Right cardiac atrium (tissue), 5 donors: ENCODE measurements at places on chromosomes 5 and 9. TPM values are rescaled to one million over a fixed set of nuclear protein-coding genes. Genes with fewer than 3 reads are reported as not detected.
A peak's percentile ranks its signal among the peaks of the same experiment; 100 is the strongest.

DNA sequence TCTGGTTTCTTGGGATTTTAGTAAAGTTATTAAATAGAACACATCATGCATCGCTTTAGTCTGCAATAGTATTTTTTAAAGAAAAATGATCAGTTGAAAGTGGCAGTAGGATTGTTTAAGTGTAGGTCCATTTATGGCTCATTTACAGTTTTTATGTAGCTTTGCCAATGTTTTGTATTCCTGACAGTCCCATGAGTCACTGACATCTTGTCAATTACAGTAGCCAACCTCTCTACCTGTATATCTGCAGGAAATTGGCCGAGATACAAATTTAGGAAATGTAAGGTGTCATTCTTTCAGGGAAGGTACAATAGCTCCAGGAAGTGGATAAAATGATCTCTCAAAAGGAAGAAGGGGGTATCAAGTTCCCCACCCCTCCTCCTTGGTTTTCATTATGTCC lies 47.7 kb upstream of the MTAP start:
- no peak for DNase-seq

- no peak for DNase-seq
Measured at GRCh38 chr9:127143920-127144465, 21.6 kb upstream of the ANGPTL2 start.

The PKD2L2 gene
- total RNA-seq: 0.71 TPM

DNA sequence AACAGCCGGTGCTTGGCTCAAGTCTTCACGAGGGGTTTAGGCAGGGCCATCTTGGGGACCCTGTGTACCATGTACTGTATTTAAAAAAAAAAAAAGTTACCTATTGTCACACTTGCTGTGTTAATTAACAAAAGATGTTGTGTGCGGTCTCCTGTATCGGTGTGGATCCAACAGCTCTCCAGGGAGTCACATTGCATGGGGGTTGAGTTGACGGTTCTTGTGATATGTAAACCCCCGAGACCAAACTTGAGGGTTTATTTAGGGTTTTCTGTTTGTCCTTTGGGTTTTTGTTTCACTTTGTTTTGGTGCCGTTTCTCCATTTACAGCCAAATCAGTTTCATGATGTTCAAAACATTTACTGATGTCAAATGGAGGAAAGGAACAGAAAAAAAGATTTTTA lies 22.2 kb downstream of the AMBP start:
- no peak for DNase-seq

The ZBTB34 gene
- 5.3 TPM for total RNA-seq

DNA sequence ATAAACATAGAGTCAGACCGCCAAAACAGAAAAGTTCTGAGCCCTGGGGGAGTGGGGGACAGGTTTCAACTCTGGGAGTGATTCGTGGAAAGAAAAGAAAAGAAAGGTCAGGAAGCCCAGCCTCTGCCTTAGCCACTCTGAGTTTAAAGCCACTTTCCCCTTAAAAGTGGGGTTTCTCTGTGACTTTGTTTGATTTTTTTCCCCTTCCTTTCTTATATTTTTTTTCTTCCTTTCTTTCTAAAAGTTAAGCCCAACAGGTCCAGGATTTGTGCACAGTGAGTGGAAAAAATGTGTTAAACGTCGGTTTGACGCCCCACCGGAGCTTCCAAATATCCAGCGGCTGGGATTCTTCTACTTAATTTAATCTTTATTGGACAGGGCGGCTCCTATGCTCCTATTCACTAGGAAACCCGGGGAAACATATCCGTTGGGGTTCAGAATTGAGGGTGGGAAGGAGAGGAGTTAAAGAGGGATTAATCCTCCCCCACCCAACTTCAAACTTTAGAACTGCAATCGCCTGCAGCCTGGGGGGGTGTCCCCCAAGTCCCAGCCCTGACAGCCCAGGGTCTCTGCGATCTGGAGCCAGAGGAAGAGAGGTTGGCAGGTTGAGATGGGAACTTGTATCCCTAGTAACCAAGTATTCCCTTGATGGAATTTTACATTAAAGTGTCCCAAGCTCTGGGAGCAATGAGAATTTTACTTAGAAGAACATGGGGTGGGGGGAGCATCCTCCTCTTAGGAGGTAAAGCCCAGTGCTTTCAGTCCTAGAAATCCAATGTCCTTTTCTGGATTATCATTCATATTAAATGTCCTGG lies 6.3 kb downstream of the NR2F1-AS1 start:
- no peak for DNase-seq

- no peak for DNase-seq
Measured at GRCh38 chr5:6194906-6195612, 183.3 kb downstream of the MED10 start.

DNA sequence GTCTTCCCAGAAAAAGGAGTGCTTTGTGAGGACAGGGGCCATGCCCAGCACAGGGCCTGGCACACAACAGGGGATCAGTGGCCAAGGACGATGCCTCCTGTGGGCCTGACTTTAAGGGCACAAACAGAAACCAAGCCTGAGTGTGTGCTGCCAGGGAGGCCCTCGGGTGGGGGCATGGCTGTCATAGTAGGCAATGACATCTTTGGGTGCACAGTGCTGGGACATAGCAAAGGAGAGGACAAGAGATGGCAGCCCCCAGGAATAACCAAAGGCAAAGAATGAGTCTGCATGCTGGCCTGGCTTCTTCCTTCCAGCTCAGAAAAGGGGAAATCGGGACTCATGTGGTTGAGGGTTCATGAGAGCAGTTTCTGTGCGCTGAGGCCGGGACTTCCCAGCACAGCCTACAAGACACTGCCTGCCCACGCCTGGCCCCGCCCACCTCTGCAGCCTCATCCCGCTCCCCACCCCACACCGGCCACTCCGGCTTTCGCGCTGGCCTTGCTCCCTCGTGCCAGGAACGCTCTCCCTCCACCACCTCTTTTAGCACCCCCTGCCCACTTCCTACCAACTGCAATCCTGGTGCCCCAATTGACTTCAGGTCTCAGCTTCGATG lies 13.8 kb upstream of the LHX2 start:
- no peak for DNase-seq

The SLCO4C1 gene
- 0.03 TPM for total RNA-seq

DNA sequence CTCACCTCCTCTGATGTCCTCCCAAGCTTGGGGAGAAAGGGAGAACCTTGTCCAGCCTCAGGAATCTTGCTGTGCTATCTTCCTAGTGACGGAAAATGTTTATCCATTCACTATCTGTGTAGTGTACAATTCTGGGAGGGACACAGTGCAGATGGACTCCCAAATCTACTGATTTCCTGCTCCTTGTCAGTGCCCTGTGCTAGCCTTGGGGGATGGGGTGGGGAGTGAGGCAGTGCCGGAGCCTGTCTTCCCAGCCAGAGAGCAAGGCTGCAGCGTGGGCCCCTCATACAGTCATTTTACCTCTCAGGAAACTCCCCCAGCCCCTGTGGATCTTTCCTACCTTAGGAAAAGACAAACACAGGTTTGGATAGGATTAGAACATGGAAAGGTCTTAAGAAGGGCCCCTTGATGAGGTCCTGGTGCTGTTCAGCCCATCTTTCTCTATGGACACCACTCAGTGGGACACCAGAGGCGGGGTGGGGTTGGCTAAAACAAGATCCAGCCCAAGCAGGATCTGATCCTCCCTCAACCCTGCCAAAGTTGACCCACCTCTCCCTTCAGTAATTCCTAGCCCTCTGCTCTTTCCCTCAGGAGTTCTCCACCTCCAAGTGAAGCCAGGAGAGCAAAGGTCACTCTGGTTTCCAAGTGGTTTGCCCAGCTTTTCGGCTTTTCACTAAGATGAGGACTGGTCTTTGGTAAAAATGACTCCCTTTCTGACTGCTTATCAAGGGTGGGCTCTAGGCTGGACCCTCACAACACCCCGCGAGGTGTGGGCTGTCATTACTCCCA lies 3.4 kb downstream of the DOLK start:
- DNase-seq: no peak

GRCh38 chr5:158591301-158591863 lies 508.3 kb downstream of the EBF1 start:
- DNase-seq: no peak

DNA sequence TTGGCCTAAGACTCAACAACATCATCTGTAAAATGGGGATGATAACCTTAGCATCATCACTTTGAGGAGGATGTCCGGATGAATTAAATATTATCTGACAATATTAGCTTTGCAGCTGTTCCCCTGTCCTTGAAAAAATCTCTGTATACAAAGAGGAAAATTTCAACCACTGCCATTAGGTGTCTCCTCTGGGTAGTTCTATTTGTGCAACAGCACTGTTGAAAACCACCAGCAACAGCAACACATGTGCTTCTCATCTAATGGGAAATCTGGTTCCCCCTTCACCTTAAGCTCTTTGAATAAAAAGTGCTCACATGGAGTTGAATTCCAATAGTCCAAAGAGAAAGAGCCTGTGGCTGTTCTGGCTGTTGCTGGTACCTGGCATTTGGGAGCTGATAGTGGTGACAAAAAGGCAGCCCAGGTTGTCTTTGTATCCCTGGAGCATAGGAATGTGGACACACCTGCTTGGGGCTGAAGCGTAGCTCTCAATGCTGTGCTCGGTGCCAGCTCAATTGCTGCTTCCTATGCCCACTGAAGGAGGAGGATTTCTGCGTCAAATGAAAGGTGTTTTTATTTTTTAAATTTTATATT lies 322.1 kb upstream of the MSX2 start:
- no peak for DNase-seq

GRCh38 chr5:57494104-57495098 lies 11.8 kb upstream of the ACTBL2 start:
- peak; percentile 74 for DNase-seq

- DNase-seq: no peak
Measured at GRCh38 chr5:178113141-178113787, at the start of gene N4BP3. Gene N4BP3 (plus strand): TSS chr5:178113532. CDS start chr5:178119584, 6,052 bp downstream.

The TPPP gene
- total RNA-seq: 18.7 TPM

DNA sequence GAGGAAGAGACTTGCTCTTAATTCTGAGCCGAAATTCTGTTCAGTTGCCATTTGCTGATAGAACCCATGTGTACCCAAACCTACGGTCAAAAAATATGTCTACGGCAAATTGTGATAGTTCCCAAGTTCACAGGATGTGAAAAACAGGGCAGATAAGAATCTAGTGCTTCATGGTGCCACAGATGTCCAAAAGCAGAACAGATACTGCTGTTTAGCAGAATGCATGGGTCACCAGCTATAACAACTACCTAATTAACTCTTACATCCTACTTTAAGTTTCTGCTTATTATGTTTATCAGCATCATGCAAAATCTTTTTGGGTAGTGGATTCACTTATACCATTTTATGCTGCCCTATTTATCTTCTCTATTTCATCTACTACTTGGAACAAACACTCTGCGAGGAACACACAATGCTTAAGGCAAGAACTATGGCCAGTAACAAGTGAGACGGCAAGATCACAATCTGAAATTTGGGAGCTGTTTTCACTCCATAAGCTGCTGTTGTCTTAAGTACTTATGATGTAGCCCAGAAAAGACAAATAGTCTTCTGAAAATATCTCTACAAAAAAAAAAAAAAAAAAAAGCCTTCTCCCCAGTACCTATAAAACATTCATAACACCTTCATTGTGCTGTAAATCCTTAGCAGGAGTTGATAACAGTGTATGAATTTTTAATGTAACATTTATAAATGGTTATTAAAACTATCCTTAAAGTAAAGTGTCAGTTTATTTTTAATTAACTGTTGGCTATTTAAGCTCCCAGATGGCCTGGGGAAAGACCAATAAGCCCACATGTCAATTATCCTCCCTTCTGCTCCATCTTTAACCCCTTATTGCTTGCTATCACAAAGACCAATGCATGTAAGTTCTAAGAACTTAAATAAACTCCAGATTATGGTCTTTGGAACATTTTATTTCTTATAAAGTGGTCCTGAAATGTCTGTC lies 232.3 kb downstream of the TLR4 start:
- DNase-seq: no peak

GRCh38 chr9:127707766-127708165 lies 978 bp downstream of the CFAP157 start:
- no peak for DNase-seq

The RGS7BP gene
- total RNA-seq: 8.1 TPM

DNA sequence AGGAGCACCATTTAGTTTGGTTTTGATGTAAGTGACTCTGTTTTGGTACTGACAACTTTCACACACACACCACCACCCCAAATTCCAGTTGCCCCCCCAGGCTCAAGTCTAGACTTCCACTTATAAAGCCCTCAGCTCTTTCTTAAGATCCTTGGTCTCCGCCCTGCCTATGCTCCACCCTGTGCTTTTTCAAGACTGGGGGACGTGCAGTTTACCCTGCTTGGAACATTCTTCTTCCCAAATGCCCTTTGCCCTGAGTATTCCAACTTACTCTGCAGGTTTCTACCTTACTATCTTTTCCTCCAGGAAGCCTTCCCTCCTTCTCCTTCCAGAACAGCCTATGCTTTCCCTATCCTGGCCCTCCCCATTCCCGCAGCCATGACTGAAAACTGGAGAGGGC lies 1.5 kb upstream of the TRIM14 start:
- DNase-seq: no peak

The FGF18 gene
- 4.3 TPM for total RNA-seq

GRCh38 chr5:16870878-16871277 lies 65.2 kb downstream of the MYO10 start:
- no peak for DNase-seq

DNA sequence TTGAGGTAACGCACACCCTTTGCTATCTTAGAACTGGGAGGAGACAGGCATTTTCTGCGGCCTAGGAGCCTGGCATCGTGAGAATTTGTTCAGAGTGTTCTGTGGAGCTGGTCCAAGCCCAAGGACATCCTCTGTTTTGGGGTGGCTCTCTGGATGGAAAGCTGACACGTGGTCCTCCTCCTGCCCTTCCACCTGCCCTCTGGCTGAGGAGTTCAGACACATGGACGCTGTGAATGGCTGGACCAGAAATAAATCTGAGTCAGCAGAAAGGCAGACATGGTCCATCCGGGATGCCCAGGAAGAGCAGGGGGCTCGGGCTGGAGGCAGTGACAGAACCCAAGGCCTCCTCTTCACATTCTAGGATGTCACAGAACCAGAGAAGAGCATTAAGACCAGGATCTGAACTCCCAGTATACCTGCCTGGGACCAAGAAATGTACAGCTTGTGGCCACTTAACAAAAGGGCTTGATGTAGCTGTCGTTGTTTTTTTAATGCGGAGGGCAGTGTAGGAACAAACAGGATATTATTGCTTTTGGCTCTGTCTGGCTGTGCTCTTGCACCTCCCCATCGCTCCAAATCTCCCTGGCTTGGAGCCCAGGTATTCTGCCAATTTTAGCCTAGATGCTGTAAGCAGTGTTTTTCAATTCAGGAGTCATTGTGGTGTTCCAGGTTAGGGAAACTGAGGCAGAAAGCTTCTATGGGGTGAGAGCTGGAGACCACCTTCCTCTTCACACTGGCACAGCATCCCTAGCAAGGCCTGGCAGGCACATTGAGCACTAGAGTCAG lies 2.4 kb downstream of the CKMT2 start:
- peak; percentile 50 for DNase-seq

The SPATA31C1 gene
- total RNA-seq: not detected

- DNase-seq: peak; percentile 78
Measured at GRCh38 chr9:93132946-93133680, 938 bp downstream of the NINJ1 start.

The PDZD2 gene
- total RNA-seq: 114 TPM

GRCh38 chr9:75483636-75484035 lies 395.3 kb downstream of the OSTF1 start:
- no peak for DNase-seq

The TLR4 gene
- total RNA-seq: 18.4 TPM

- DNase-seq: no peak
Measured at GRCh38 chr5:169974121-169974770, 6.0 kb downstream of the INSYN2B start.

GRCh38 chr5:109997161-109997560 lies 307.4 kb downstream of the MAN2A1 start:
- no peak for DNase-seq

- DNase-seq: no peak
Measured at GRCh38 chr5:114210662-114211061, 151.2 kb upstream of the KCNN2 start.

The ZNF169 gene
- total RNA-seq: 2.6 TPM
